Hematopoietic multipotent progenitor cell (in vitro differentiated cells): ENCODE measurements at places on chromosomes 4 and X.

DNA sequence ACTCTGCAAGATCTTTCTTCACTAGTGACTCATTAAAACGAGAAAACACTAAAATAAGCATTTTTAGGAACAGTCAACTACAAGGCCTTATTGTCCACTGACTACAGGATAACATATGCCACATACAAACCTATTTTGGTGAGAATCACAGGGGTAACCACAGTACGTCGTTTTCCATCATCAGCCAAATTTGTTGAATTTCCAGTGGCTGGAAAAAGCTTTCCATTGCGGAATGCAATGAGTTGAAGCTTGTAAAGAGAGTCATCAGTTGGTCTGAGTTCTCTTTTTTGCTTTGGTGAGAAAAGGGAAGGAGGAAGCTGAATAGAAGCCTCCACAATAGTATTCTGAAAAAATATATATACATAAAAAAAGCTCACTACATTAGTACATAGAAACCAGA lies 102.4 kb downstream of the ADGRA3 start:
- no peak for DNase-seq

GRCh38 chr4:43651991-43652390 lies 759.5 kb downstream of the GRXCR1 start:
- DNase-seq: no peak

GRCh38 chrX:103197721-103198306 lies 17.1 kb upstream of the BEX4 start:
- DNase-seq: no peak

DNA sequence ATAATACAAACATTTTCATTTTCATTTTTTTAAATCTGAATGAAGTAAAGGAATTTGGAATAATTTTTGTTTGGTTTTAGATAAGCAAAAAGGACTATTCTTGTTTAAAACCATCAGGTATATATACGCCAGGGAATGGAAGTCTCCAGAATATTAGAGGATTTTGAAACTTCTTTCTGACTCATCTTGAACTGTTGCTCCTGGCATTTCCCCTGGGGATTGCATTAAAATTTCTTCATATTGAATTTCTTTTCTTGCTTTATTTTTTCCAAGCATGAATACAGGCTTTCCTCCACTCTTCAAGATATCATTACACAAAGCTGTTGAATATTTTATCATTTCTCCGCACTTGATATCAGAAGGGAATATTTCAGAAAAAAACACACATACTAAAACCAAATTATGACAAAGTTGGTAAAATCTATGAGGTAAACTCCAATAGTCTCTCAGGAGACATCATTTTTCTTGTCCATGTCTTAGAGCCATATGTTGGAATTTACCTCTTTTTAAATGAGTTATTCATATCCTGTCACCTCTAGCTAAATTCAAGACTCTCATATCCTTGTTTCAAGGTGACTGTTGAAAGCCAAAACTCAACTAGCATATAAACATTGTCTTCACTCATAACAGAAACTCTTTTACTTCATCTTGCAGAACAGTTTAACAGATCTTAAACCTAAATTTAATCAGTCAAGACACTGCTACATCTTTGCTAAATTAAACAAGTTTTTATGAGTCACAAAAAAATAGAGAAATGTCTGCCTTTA lies 20.7 kb upstream of the CSN1S1 start:
- DNase-seq: no peak

DNA sequence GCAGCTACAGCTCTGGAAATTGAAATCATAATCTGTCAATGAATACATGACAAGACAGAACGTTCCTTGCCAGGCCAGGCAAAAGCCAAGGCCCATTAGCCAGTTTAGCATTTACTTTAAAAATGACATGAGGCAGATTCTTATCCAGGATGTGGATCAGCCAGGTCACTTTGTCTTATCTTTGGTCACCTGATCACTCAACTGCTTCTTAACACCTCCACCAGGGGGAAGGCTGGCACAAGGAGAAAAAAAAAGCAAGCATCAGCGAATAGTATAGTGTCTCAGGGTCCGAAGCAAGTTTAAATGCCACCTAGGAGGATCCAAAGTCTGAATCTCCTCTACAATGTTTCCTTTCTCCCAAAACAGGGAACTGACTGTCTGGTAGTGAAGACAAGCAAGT lies 18.8 kb downstream of the ATP1B4 start:
- peak; percentile 78 for DNase-seq

DNA sequence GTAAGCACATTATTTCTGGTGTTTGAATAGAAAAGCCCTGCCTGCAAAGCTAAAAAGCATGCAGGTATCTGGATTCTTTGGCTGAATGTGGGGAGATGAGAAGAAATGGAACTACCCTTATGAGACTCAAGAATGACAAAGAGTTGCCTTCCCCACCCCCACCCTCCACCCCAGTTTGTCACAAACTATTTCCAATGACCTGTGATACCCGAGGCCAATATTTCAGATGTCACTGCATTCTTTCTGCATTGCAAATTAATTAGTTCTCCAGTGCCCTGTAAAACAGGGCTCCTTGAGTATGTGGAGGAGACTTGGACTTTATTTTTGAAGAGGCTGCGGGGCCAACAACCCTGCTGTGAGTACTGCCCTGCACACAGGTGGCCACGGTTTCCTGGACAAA lies 116.4 kb downstream of the ZNF827 start:
- no peak for DNase-seq

- no peak for DNase-seq
These were observed 1999.0 kb downstream of the ARAP2 start for GRCh38 chr4:34245276-34245675.

GRCh38 chr4:151530783-151531182 lies 121.8 kb downstream of the FHIP1A start:
- DNase-seq: no peak

- DNase-seq: no peak
These were observed 1144.2 kb downstream of the FAT4 start for GRCh38 chr4:126458993-126459392.

GRCh38 chrX:9581771-9582385 lies 117.0 kb downstream of the TBL1X start:
- DNase-seq: no peak

GRCh38 chr4:152672206-152673092 lies 7.3 kb downstream of the TMEM154 start:
- no peak for DNase-seq
